ENCODE measurements at places on chromosomes 3 and 15.
A peak's percentile ranks its signal among the peaks of the same experiment; 100 is the strongest.

- DNase-seq, result no peak
Observed at GRCh38 chr3:481680-482079, 285.1 kb downstream of the CHL1 start.

DNA sequence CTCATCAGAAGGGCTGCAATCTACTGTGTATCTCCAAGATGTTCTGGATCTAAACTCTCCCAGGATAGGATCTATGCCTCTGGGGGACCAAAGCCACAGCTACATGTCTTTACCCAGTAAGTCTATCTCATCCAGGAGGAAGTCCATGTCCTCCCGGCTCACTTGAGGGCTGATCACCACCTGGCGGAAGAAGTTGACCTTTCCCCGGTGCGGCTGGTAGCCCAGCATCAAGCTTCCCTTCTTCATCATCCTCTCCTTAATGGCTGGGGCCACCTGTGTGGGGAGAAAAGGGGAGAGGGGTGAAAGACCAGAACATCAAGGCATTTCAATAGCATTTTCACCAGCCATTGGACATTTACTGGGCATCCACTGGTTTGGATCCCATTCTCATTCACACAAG is 121.7 kb downstream of the TGFBR2 start:
- DNase-seq, result no peak

DNA sequence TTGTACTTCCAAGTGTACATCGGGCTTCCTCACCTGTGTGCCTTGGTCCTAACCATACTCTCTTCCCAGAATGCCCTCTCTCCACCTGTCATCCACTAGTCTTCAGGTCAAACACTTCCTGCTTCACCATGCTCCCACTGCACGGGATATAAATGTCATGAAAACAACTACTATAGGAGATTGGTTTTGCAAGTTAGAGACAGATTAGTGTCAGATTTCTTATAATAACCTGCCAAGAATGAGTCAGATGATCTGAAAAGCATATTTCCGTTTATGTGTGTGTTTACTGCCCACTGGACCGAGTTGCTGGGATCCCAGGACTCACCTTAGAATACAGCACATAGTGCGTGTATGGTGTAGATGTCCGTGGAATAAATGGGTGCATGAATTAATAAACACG is 21.4 kb downstream of the PLA1A start:
- no peak for DNase-seq

GRCh38 chr3:64895106-64895990 is 207.5 kb upstream of the ADAMTS9 start:
- DNase-seq, result no peak

DNA sequence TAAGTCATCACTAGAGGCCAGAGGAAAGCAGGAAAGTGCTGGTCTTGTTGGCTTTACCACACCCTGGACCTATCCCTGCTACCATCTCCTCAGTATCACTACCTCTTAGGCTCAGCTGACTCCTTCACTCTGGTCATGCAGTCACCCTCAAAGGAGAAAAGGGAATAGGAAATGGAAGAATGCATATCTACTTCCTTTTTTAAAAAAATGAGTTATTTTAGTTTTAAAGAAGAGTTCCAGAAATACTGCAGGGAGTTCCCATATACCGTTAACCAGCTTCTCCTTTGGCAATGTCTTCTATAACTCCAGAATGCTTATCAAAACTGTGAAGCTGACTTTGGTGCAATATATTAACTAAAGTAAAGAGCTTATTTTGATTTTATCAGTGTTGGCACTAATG is 688.6 kb downstream of the DIPK2A start:
- no peak for DNase-seq

DNA sequence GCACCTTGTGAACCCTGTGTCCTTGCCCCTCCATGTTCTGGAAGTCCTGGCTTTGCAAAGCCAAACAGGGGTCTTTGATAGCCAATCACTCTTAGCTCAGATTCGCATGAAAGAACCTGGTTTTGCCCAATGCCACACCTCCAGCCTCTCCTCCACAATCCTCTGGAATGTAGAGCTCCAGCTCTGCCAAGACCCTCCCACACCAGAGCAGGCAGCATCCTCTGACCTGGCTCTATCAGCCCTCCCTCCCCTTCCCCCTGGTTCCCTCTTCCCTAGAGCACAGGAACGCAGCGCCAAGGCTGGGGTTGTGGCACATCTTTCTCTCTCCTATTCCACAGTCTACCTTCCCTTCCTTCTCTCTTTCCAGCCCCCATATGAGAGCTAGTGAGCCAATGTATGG is 133.3 kb downstream of the RPLP1 start:
- no peak for DNase-seq

- no peak for DNase-seq
Observed at GRCh38 chr3:55947406-55947805, 460.3 kb upstream of the WNT5A start.

DNA sequence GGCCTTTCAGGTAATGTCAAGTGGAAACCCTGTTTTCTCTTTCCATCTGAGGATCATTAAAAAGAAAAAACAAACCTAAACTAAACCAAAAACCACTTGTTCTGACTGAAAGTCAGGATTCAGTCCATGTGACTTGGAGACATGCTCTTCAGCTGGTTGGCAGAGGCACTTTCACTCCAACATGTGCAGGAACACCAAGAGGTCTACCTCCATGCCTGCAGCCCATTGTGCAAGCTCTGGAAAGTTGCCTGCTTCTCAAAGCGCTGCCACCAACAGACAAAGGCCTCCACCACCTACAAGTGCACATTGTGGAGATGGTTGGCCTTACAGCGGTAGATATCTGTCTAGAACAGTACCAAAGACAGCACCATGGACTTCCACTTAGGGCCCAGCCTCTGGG is 161.8 kb downstream of the LEKR1 start:
- DNase-seq, result no peak

DNA sequence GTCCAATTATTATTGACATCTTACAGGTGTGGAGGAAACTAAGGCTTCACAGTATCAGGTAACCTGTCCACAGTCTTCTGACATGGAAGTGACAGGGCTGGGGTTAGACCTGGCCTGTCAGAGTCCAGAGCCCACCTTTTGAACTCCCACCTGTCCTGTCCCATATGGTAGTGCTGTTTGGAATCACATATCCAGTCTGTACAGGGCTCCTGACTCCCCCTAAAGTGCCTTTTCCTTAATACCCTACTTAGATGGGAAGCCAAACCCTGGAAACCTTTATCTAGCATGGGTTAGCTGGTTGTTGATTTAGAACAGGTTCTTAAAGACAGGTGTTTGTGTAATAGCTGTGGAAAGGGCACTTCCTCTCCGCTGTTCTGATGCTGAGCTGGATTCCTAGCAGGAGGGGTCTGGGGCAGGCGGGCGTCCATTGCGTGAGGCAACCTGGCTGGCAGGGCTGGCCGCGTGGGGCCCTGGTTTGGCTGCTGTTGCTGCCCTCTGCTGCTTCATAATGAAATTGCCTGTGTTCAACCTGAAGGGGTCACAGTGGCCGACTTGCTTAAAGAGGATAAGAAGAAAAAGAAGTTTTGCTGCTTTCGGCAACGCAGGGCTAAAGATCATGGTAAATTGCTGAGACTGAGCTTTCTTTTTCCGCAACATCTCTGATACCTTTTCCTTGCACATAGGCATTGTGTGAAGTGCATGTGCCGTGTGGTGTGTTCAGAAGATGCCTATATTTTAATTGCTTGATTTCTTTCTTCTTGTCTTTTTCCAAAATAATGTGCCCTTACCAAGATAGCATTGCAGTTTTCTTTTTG is 136.2 kb downstream of the CHDH start:
- peak; percentile 81 for DNase-seq

GRCh38 chr15:69133862-69134519 is 26.4 kb upstream of the GLCE start:
- DNase-seq, result no peak

DNA sequence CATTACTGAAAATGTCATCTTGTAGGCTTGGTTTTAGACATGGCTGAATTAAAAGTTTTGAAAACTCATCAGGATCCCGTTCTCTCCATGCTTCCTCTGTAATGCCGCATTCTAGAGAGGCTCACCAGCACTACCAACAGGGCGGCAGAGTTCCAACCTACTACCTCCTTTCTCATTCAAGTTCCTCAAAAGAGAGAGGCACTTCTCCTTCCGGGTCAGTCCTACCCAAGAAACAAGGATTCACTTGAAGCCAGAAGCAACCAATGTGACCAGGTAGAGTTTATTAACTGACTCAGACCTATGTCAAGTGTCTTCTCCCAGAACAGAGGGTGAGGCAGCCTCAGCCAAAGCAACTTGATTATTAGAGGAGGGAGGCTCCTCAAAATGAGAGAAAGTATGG is 59.8 kb upstream of the GYG1 start:
- DNase-seq, result no peak

DNA sequence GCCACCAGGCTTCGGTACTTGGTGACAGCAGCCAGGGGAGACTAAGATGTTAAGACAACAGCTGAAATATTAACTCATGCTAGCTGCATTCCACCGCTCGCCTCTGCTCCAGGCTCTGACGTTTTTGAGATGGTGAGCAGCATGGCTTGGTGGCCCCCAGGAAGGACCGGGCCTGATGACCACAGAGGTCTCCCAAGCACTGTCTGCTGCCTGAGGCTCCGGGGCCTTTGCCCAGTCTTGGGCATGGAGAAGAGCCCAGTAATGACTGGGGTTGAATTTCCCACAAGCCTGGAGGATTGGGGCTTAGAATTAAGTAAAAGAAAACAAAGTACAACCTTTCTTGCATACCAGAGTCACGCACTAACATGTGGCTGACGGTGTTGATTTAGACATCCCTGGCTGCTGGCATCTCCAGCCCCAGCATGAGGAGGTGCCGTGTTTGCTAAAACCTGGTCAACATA is 243.6 kb upstream of the LYSMD4 start:
- DNase-seq, result no peak

DNA sequence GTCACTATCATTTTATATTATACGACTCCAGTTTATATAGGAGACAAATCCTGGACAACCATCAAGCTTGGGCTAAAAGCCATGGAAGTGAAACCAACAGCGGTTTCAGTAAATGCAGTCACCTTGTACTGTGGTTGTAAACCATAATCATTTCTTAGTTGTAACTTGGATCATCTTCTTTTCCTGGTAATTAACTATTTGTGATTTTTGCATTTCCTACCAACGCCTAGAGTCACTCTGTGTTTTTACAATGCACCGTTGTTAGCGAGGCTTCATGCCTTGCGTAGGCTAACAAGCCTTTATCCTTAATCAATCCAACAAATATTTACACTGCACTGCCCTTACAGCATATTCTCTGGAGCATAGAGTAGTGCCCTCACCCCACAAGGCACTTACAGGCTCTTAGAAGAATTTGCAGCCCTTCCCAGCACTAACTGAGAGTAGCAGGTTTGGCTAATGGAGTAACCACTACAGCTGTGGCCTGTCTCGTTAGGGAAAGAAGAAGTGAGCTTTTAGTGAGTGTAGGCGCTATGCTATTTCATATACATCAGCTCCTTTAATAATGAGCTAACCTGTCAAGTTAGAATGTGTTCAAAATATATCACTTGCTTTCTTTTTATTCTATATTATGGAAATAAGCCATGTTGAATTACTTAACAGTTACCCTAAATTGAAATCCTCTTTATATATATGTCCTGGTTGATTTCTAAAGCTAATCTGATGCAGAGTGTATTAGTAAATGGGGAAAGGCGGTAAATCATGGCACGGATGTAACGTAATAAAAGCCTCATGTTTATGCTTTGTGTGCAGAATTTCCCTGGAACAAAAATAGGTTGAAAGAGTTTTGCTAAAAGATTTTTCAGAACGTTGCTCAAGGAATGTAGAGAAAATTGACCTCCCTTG is 62.8 kb downstream of the ABHD2 start:
- DNase-seq, result no peak

- no peak for DNase-seq
Observed at GRCh38 chr3:113261626-113262303, 50.4 kb downstream of the BOC start.

DNA sequence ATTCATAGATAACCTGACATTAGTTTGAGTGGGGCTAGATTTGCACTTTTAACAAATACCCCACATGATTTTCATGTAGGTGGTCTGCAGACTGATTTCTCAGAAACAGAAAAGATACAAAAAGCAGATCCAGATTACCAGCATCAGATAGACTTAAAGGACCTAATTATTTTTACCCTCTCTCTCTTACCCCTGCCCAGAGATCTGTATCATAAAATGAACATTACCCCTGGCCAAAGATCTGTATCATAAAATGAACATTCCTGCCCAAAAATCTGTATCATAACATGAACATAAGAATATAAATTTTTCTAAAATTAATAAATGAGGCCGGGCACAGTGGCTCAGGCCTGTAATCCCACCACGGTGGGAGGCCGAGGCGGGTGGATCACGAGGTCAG is 14.6 kb upstream of the TRPC1 start:
- DNase-seq, result no peak

GRCh38 chr3:160886421-160886820 is 130.4 kb downstream of the PPM1L start:
- no peak for DNase-seq

DNA sequence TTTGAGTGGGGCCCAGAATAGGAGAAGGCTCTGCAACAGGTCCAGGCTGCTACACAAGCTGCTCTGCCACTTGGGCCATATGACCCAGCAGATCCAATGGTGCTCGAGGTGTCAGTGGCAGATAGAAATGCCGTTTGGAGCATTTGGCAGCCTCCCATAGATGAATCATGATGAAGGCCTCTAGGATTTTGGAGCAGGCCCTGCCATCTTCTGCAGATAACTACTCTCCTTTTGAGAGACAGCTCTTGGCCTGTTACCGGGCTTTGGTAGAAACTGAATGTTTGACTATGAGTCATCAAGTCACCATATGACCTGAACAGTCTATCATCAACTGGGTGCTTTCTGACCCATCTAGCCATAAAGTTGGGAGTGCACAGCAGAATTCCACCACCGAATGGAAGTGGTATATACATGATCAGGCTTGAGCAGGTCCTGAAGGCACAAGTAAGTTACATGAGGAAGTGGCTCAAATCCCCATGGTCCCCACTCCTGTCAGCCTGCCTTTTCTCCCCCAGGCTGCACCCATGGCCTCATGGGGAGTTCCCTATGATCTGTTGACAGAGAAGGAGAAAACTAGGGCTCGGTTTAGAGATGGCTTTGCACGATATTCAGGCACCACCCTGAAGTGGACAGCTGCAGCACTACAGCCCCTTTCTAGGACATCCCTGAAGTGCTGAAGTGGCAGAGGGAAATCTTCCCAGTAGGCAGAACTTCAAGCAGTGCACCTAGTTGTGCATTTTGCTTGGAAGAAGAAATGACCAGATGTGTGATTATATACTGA is 971.4 kb downstream of the MCTP2 start:
- no peak for DNase-seq

Data from activated CD8-positive, alpha-beta memory T cell treated with anti-CD3 and anti-CD28 coated beads, Interleukin-2, amount 50 U/mL, for 48 hours (primary cell).